ENCODE measurements at places on chromosomes 3 and 15.

DNA sequence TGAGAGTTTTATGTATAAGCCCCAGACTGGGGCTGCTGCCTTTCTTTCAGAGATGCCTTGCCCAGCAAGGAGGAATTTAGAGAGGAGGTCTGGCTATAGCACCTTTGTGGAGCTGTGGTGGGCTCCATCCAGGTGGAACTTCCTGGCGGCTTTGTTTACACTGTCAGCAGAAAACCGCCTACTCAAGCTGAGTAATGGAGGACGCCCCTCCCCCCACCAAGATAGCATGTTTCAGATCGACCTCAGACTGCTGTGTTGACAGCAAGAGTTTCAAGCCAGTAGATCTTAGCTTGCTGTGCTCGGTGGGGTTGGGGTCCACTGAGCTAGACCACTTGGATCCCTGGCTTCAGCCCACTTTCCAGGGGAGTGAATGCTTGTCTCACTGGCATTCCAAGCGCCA lies 155.6 kb downstream of the STXBP5L start:
- no peak for DNase-seq

- DNase-seq, result no peak
Measured at GRCh38 chr3:142837526-142837925, 51.4 kb downstream of the PCOLCE2 start.

- DNase-seq, result no peak
Measured at GRCh38 chr3:172305552-172305951, 142.7 kb downstream of the GHSR start.

- DNase-seq, result no peak
Measured at GRCh38 chr3:17738921-17739320, 3.5 kb downstream of the TBC1D5 start.

- no peak for DNase-seq
Measured at GRCh38 chr3:877001-877400, 215.8 kb upstream of the CNTN6 start.

- no peak for DNase-seq
Measured at GRCh38 chr3:9198899-9199335, 50.5 kb downstream of the SRGAP3 start.

DNA sequence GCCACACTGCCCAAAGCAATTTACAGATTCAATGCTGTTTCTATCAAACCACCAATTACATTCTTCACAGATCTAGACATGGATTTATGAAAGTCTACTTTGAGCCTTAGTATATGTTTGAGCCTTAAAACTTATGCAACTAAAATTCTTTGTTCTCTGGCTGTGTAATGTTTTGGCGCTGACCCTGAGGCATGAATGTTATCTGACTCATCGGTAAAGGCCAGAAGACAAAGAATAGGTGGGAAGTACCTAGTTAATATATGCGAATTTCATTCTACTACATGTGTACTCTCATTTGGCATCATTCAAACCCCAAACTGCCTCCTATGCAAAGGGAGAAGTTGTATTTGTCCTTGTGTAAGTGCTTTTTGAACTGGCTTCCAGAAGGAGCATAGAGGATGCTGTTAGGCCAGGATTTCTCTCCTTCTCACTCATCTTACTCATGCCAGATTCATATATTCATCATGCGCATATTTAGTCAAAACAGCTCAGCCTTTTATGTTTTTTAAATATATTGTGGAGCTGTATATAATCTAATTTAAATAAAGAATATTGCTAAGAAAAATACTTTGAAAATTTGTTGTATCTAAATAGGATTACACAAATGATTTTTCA lies 204.2 kb downstream of the NFKBIZ start:
- DNase-seq, result no peak

DNA sequence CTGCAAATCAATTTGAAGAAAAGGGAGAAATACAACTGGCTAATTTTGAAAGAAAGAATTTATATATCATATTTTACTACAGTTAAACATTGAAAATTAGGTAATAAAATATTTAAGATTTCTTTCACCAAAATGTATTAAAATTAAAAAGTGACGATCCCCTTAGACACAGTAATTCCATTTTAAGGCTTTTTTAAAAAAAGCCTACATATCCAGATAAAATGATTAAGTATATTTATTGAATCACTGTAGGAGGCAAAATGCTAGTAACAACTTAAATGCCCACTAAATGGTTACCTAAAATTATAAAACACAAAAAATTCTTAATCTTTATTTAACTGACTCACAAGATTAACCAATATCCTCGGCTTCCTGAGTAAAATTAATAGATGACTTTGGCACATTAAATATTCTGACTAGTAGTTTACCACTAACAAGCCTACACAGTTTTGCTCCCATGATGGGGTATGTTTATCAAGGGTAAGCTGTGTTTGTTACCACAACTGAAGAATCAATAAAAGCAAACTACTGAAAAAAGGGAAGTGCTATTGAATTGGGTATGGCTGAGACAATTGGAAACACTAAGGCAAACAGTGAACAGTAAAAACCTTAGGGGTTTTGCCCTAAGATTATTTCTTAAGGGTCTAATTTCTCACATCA lies 28.4 kb downstream of the ANKRD28 start:
- no peak for DNase-seq

DNA sequence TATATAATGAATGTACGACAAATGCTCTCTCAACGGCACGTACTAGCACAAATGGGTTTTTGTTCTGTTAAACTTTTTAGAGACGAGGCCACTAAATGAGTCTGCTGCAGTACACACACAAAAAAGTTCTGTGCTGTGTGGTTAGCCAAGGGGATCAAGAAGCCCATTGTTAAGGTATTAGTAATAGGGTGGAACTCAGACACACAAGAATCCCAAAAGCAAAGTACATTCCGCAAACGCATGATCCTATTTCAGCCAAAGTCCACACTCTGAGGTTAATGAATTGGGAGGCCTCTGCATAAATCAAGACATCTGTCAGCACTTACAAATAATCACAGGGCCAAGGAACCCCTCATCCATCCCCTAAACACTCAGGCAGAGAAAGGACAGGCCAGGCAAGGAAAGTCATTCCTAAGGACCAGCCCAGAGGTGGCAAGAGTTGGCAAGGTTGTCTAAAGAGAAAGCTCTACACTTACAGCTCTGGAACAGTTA lies 12.1 kb downstream of the OSBPL10 start:
- no peak for DNase-seq

- no peak for DNase-seq
Measured at GRCh38 chr3:47476644-47477199, 981 bp upstream of the SCAP start.

GRCh38 chr15:59002418-59002859 lies 15.0 kb downstream of the RNF111 start:
- no peak for DNase-seq

DNA sequence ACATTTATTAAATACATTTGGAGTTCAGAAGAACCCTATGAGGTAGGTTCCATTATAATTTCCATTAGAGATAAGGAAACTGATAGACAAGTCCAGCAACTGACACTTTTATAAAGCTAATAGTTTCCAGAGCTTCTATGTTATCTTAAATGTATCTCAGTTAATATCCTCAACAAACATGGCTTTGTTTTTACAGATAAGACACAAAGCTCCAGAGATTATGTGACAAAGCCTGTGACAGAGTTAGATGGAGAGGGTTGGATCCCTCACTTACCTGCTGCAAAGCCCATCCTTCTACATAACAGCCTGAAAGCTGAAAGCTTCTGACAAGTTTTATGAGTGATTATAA lies 473 bp upstream of the COMMD2 start:
- no peak for DNase-seq

GRCh38 chr3:123412811-123413604 lies 35.9 kb downstream of the ADCY5 start:
- DNase-seq, result no peak

DNA sequence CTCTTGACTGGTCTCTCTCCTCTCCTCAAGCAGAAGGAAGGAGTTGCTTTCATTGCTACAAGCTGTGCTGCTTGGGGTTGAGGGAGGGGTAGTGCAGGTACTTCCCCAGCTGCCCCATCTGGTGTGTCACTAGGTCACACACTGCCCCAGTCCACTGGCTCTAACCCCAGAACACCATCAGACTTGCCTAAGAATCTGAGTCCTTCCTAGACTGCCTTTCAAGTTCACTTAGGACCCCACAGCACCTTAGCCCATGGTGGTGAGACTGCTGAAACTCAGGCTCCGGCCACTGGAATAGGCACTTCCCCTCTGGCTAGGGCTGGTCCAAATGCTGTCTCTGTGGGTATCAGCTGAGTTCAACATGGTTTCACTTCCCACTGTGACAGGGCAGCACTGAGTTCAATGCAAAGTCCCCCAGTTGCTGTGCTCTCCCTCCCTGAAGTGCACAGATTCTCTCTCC lies 279.7 kb upstream of the GOLGA6L4 start:
- no peak for DNase-seq

DNA sequence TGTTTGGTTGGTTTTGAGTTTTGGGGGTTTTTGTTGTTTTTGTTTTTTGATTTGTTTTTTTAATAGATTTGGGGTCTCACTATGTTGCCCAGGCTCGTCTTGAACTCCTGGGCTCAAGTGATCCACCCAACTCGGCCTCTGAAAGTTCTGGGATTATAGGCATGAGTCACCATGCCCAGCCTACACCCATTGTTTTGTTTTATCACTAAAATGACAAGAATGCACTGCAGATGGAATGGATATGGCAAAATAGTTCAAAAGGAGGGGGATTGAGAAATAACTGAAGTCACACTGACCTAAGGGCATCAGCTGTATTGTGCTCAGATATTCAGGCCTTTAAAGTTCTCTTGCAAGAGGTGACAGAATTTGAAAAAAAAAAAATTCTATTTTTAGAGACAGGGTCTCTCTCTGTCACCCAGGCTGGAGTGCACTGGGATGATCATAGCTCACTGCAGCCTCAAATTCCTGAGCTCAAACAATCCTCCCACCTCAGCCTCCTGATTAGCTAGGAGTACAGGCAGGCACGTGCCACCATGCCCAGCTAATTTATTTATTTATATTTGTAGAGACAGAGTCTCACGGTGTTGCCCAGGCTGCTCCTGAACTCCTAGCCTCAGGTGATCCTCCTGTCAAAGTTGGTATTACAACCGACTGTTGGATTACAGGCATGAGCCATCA lies 4.4 kb upstream of the RASA2 start:
- DNase-seq, result no peak

DNA sequence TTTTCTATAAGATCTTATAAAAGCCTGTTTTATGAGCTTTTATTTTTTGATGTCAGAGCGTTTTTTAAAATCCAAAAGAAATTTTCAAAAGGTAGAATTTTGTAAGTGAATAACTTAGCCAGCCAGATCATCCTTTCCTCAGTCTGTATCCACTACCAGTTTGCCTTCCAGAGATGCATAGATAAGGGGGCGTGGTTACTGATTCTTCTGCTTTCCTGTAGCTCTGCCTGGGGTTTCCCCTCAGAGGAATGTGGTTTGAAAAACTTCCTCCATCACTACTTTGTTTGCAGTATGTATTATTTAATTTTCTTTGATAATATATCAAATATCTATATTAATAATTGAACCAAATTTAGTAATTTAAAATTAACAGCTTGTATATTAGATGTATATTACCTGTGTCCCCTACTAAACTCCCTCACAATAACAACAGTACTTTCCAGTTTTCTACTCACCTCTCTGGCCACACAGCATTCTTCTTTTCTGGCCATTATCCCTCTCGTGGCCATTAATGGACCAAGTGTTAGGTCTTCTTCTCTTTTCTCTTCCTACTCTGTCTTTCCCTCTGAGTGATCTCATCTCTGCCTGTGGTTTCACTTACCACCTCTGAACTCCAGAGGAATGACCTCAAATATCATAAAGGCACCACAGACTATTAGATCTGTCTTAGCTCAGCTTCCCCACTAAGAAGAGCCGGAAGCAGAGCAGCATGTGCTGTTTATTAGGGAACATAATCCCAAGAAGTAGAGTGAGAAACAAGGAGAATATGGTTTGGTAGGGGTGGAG lies 239.7 kb downstream of the UBE2E2 start:
- no peak for DNase-seq

- DNase-seq, result no peak
Measured at GRCh38 chr15:95883064-95883463, 447.4 kb upstream of the NR2F2 start.

- no peak for DNase-seq
Measured at GRCh38 chr3:133987948-133988484, 41.7 kb downstream of the SLCO2A1 start.

- DNase-seq, result no peak
Measured at GRCh38 chr3:38271553-38271952, 5.9 kb downstream of the SLC22A13 start.

GRCh38 chr3:125337506-125337905 lies 37.6 kb downstream of the ZNF148 start:
- DNase-seq, result no peak

GRCh38 chr3:111809186-111809585 lies 49.9 kb upstream of the PHLDB2 start:
- DNase-seq, result no peak

GRCh38 chr3:12425850-12426579 lies 58.3 kb upstream of the TSEN2 start:
- no peak for DNase-seq

DNA sequence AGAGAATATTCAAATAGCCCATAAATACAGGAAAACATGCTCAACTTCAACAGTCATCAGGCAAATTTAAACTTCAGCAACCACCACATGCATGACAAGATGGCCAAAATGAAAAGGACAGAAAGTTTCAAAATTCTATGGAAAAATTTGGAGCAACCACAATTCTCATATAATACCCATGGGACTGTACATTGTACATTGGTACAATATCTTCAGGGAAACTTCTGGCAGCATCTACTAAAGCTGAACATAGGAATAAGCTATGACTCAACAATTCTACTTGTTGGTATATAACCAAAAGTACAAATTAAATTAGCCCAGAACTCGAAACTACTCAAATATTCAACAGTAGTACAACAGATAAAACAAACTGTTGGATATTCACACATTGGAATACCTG lies 847.6 kb downstream of the TBL1XR1 start:
- DNase-seq, result no peak

- peak; percentile 66 for DNase-seq
Measured at GRCh38 chr3:158794936-158795518, 6.8 kb upstream of the MFSD1 start.

DNA sequence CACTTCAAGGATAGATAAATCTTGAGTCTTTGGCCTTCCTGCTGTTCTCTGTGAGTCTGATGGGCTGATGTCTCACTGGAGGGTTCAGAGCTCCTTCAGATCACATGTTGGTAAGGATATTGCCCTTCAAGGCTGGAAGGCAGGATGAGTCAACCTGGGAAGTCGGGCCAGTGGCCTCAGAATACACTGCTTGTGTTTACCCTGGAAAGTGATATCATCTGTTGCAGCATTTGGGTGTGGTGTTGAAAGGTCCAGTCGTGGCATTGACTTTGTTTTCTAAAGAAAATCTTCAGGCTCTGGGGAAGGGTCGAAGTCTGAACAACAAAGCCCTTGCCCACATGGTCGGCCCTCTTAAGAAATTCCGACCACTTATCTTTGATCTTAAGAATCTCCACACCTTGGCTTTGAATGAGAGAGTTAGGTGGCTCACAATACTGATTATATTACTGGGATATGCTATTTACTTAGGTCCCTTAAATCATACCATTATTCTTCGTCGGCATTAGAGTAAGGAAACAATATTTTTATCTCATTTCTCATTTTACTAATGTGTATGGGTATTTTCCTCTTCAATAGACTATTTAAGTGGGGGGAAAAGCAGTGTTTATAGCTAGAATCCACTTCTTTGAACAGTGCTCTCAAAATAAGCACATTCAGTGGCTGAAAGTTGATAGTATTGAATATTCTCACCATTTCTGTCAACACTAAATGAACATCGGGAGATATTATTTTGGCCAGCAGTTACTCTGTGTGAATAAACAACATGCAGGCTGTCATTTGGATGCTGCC lies 303.9 kb upstream of the RASGRP1 start:
- DNase-seq, result no peak
